ENCODE measurements at places on chromosomes 2 and 18.

DNA sequence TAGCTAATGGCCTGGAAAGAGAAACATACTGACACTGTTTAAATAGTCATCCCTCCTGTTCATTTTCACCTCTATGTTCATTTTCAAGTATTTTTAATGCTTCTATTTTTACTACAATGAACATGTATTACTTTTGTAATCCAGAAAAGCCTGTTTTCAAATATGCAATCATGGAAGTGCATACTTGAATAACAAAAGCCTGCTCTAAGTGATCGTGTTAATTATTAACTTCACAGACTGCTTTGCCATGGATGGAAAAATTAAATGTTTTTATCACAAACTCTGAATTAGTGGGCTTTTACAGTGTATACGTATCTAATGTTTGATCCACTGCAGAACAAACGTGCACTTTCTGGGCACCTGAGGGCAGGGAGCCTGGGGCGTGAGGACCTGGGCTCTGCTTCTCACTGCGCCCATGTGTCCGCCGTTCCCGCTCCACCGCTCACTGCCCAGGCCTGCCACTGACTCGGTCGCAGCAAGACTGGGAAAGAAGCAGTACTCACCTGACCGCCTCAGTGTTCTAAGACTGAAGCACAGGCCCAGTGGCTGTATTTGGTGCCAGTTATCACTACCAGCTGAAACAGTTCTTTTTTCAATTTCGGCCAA lies 80.6 kb downstream of the UXS1 start:
- H3K27me3 ChIP-seq: no peaks in the 10 kb centered on the region
- no peak overlapping the region for H3K27ac ChIP-seq
- peaks cover 36% of the 10 kb centered on the region for H3K36me3 ChIP-seq

DNA sequence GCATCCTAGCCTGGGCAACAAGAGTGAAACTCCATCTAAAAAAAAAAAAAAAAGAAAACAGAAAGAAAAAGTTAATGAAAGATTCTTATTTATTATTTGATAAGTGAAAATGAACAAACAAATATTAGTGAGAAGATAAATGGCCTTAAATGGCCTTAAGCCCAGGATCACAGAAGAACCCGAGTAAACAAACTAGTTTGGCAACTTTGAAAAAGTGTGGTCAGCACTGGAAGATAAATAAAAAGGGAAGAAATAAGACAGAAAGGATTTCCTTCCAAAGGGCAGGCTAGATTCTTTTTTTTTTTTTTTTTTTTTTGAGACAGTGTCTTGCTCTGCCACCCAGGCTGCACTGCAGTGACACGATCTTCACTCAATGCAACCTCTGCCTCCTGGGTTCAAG lies 692.4 kb downstream of the CPS1 start:
- H3K4me3 ChIP-seq: no peak overlapping the region
- no peak overlapping the region for H3K27ac ChIP-seq
- H3K4me1 ChIP-seq: no peaks in the 10 kb centered on the region
- no peak for ATAC-seq
- no peaks in the 10 kb centered on the region for H3K27me3 ChIP-seq

GRCh38 chr2:1811258-1811970 lies 67.1 kb upstream of the PXDN start:
- H3K27me3 ChIP-seq: peaks cover 18% of the 10 kb centered on the region
- H3K36me3 ChIP-seq: no peaks in the 10 kb centered on the region
- H3K4me3 ChIP-seq: no peak overlapping the region
- H3K4me1 ChIP-seq: no peaks in the 10 kb centered on the region
- ATAC-seq: no peak
- no peak overlapping the region for H3K27ac ChIP-seq

- H3K4me1 ChIP-seq: peaks cover 32% of the 10 kb centered on the region
- no peak for ATAC-seq
- peak overlapping the region; percentile 97 for H3K4me3 ChIP-seq
Observed at GRCh38 chr2:219500135-219500534, 1.4 kb downstream of the GMPPA start.

DNA sequence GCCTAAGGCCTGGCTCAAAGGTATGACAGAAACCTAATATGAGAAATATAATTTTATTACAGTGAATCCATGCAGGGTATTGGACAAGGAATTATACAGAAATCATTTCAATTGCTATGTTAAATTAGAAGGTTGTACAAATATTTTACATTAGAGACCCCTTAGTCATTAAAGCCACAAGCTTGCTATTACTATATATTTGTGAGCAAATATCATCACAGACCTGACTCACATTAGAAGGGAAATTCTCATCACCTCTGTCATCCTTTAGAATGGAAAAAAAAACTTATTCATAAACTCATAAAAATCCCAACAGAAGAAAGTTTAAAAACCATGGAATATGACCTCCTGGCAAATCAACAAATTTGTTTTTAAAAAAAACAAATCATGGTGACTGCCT lies 277.9 kb downstream of the DCC start:
- no peaks in the 10 kb centered on the region for H3K27me3 ChIP-seq
- no peaks in the 10 kb centered on the region for H3K36me3 ChIP-seq
- ATAC-seq: no peak
- H3K4me3 ChIP-seq: no peak overlapping the region
- no peaks in the 10 kb centered on the region for H3K4me1 ChIP-seq

DNA sequence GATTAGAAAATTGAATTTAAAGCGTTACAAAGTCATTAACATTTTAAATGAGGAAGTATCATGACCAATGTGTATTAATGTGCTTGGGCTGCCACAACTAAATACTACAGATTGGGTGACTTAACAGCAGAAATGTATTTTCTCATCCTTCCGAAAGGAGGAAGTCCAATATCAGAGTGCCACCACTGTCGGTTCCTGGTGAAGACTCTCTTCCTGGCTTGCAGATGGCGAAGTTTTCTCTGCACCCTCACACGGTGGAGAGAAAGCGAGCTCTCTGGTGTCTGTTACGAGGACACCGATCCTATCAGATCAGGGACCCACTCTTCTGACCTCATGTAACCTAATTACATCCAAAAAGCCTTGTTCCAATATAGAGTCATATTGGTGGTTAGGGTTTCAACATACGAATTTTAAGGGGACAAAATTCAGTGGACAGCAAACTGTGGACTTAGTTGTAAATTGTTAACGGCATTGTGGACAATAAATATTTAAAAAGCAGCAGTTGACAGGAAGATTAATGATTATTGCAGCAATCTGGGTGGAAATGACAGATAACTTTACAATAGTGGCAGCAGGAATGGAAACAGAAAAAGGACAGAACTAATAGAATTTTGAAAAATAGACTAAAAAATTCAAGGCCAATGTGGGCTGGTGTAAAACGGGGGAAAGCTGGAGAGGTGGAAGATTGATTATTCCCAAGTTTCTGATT lies 35.1 kb upstream of the CYRIA start:
- peaks cover 17% of the 10 kb centered on the region for H3K4me1 ChIP-seq
- no peak for ATAC-seq
- H3K27ac ChIP-seq: peak overlapping the region; percentile 23
- no peaks in the 10 kb centered on the region for H3K27me3 ChIP-seq

DNA sequence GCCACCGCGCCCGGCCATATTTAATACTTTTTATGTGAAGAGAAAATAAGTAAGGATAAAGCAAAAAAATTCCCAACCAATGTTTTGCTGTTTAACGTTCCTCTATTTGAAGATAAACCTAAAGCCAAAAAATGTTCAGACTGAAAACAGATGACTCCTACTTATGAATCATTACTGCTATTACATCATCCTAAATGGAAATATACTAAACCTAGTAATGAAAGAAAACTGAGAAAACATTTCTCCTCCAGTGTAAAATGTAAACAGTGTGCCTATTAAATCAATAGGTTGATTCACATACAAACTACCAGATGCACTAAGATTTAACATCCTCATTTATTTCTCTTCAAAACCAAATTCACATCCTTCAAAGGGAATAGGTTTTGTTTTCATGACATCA lies 43.5 kb downstream of the CWC22 start:
- H3K4me3 ChIP-seq: no peak overlapping the region
- H3K27ac ChIP-seq: no peak overlapping the region
- ATAC-seq: no peak
- H3K36me3 ChIP-seq: peaks cover 34% of the 10 kb centered on the region
- H3K27me3 ChIP-seq: no peaks in the 10 kb centered on the region
- no peaks in the 10 kb centered on the region for H3K4me1 ChIP-seq

Data from stimulated activated memory B cell treated with anti-CD40 and anti-IgM and Interleukin-4, amounts not matched to agents 10 μg/mL and 1 μg/mL and 100 μg/mL, for 72 hours (primary cell).